ENCODE measurements at places on chromosomes 2 and 18.

GRCh38 chr2:127398239-127398590, 10.4 kb upstream of the MAP3K2 start:
- DNase-seq = peak; percentile 78

GRCh38 chr2:207283356-207283755, 117.6 kb upstream of the KLF7 start:
- peak; percentile 6 for DNase-seq

- no peak for DNase-seq
Observed at GRCh38 chr2:162840598-162841246, 2.2 kb upstream of the KCNH7 start.

GRCh38 chr2:863732-864450, 86.8 kb upstream of the SNTG2 start:
- DNase-seq = no peak

GRCh38 chr2:20433249-20433648, 13.6 kb upstream of the RHOB start:
- no peak for DNase-seq

GRCh38 chr2:183011743-183012142, 26.5 kb downstream of the NCKAP1 start:
- DNase-seq = no peak
